ENCODE measurements at places on chromosomes 1 and 21.
A peak's percentile ranks its signal among the peaks of the same experiment; 100 is the strongest.

GRCh38 chr21:35007348-35007747 is 41.8 kb downstream of the RUNX1 start:
- DNase-seq, result no peak

DNA sequence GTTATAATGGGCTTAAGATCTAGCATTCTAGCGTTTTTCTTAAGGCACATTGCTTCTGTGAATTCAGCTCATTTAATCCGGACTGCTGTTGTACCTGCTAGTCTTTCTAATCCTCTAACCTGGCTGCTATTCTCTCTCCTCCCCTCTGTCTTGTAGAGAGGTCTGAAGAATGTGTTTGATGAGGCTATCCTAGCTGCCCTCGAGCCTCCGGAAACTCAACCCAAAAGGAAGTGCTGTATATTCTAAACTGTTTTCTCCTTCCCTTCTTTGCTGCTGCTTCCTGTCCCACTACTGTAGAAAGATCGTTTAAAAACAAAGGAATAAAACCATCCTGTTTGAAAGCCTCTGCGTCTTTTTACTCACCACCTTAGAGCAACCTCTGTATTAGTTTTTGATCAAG is 37.3 kb downstream of the CDC42 start:
- no peak for DNase-seq

- no peak for DNase-seq
Measured at GRCh38 chr1:216807696-216808095, 84.5 kb upstream of the ESRRG start.

- DNase-seq, result no peak
Measured at GRCh38 chr1:182795563-182796228, 6.1 kb downstream of the NPL start.

DNA sequence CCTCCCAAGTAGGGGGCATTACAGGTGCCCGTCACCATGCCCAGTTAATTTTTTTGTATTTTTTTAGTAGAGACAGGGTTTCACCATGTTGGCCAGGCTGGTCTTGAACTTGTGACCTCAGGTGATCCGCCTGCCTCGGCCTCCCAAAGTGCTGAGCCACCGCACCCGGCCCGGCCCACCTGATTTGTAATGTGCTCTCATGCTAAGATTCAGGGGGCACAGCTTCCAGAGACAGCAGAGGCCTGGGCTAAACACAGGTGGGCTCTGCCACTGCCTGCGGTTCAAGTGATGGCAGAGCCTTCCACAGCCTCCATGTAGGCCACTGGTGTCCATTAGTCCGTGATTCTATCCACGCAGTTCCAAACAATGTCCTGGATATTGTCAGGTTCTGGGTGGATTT is 98.4 kb downstream of the PDE9A start:
- no peak for DNase-seq

DNA sequence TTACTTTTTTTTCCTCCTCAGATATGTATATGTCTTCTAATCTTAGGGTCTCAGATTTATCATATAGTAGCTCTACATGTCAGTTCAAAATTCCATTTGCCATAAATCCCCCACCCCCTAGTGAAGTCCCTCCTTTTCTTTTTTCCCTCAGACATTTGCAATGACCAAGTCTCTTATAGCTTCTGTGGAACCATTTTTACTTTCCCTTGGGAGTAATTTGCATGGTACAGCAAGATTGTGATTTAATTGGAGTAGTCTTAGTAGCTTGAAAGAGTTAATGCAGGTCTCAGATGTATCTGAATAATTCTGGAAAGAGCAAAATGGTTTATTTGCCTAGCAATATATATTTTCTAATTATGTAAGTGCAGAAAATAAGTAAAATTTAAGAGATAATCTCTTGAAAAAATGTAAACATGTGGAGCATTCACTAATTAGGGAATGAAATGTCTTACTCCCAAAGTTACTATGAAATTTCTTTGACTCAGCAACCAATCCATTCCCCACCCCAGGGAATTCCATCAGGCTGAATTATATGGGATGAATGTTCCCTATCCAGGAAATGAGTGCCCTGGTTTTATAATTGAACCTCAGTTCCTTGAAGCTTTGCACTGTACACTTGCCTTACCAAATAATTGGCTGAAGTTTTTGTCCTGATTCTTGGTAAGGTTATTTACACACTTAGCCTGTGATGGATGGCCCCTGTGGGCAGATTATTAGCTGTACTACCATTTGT is 267.0 kb downstream of the DNM3 start:
- DNase-seq, result no peak

- DNase-seq, result no peak
Measured at GRCh38 chr1:246651012-246651695, 73.1 kb upstream of the SCCPDH start.

DNA sequence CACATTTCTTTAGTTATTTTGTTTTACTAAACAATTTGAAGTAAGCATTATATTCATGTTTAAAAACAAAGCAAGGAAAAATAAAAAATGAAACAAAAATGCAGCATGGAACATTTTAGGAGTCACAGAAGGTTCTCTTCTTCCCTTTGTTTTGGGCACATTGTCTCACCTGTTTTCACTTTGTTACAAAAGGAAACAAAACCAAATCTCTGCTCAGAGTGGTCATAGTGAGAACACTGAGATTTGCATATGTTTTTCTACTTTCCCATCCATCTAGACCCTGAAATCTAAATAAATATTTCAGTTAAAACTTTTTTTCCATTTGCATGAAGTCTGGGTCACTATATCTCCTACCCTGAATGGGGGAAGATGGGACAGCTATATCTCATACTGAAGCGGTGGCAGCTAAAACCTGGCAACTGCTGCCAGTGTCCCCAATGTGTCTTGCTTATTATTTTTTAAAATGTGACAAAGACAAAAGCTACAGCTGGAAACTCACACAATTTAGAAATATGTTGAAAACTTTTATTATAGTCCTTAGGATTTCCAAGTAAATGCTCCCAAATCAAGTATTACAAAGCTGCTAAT is 3.5 kb downstream of the EXOC8 start:
- no peak for DNase-seq

GRCh38 chr21:33974513-33975468 is 59.2 kb upstream of the ATP5PO start:
- no peak for DNase-seq

DNA sequence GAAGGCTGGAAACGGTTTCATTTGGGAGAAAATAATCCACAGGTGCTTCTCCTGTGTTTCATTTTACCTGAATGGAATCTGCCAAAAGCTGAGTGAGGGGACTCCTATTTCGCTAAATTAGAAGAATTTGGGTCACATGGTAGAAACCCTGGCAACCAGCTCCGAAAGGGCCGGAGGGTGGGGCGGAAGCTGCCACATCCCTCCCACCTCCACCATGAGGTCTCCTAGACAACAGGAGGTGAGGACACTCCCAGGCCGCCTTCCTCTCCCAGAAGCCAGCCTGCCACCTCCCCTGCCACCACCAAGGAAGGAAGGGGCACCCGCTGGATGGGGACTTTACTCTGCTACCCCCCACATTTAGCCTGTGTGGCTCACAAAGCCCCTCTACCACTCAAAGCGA is 199.9 kb upstream of the ZC3H12A start:
- no peak for DNase-seq

DNA sequence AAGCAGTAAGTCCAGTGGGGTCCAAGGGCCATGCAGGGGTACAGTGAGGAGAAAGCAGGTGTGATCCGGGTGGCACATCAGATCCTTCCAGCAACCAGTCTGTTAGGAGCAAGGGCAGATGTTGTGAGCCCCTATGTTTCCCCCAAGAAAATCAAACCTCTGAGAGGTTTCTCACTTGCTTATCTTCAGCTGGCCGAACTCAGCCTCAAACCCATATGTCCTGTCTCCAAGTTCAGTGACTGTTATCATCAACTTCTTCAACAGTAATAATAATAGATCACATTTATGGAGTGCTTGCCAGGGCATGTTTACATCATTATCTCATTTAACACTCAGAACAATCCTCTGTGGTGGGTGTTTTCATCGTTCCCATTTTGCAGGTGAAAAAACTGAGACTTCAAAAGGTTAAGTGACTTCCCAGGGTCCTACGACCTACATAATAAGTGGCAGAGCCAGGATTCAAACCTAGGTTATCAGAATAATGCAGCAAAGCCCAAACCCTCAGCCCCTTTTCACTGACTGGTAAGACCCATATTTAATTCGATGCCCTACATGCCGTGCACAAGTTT is 3.3 kb downstream of the CAPN2 start:
- DNase-seq, result no peak

DNA sequence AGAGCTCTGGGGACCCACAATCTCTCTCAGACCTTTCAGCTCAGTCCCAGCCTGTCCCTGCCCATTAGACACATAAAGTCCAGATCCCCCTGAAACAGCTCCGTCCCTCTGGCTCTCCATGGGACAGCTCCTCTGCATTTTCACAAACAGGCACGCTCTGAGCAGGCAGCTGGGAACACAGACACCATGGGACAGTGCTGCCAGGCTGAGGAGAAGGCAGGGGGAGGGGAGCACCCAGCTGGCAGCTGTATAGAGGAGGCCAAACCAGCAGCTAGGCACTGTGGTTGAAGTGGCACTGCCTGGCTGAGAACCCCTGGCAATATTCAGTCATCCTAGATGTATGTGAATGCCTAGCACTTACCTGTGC is 2.0 kb downstream of the TMEM63A start:
- no peak for DNase-seq

GRCh38 chr1:224579526-224579925 is 36.6 kb upstream of the CNIH3 start:
- no peak for DNase-seq

DNA sequence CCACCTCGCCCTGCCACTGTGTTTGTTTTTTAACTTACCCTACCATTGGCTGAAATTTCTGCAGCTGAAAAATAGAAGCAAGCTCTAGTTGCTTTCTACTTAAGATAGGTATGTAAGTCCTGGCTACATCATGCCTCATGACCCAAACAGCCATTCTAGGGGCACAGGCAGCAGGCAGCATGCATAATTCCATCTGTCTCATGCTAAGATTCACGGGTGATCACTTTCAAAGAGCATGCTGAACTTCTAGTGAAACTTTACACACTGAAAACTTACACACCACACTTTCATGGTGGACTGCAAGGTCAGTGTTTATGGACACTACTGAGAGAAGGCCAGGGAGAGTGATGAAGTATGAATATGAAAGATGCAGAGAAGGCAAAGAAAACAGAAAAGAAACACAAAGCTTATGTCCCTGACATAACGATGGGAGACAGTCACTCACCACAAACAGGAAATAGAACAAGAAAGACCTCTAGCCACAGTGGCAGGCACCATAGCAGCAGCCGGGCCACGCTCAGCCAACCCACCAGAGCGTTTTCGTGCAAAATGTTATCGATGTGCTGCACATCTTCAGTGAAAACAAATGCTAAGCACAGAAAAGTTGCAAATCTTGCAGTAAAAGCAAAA is 102.3 kb upstream of the TIAM1 start:
- DNase-seq, result no peak

DNA sequence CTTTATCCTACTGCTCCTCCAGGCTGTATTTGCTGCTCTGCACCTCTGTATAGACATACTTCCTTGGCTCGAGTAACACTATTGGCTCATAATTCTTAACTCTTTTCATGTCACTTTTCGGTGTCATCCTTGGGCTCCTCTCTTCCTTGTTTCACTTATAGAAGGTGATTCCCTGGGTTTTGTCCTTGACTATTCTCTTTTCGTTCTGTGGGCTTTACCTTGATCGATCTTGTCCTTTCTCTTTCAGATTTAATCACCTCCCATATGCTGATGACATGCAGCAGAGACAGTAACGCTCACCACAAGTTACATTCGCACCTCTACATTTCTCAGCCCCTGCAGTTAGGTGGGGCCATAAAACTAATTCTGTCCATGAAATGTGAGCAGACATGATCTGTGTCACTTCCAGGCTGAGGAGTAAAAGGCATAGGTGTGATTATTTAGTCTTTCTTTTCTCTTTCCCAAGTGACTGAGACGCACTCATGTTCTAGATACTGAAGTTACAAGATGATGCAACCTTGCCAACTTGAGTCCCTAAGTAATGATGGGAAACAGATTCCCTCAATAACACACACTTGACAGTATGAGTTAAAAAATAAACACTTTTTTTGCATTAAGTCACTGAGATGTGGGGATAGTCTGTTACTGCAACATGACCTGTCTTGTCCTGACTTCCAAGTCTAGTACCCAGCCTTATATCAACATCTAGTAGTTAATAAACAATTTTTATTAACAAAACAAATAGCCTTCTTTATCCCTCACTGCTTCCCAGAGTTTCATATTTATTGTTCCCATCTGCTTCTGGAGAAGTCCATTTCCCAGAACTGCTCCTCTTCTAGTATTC is 49.9 kb upstream of the HAO2 start:
- DNase-seq, result no peak

DNA sequence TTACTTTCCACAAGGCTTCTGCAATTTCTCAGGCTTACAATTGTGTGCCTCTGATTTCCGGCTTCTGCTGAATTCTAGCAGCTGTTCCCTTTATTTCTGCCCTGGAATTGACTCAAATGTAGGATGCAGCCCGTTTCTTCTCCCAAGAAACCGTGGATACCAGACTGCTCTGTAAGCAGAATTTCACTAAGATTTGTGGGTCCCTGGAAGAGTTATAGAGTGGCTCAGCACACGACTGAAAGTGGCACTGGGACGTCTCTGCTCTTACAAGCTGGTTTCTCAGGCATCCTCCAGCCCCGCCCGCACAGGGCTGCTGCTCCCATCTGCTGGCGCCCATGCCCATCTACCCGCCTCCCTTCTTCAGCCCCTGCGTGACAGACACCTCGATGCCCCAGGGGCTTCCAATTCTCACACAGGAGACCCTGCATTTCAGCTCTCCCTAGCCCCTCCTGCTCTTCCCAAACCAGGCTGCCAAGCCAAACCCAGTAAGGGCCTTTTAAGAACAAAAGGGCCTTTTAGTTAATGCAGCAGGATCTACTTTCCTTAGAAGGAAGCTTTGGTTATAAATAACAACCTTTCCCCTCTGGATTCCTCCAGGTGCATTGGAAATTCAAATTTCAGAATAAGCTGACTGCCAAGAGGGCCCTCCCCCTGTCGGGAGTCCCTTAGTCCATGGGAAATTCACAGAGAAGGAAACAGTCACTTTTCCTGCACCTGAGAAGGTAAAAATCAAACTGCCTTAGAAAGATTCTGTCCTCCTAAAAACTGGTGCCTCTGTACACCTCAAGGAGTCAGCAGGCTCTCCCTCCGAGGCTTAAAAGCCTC is 45.4 kb upstream of the TENT5B start:
- no peak for DNase-seq

GRCh38 chr1:164325786-164326185 is 233.2 kb upstream of the PBX1 start:
- DNase-seq, result no peak

DNA sequence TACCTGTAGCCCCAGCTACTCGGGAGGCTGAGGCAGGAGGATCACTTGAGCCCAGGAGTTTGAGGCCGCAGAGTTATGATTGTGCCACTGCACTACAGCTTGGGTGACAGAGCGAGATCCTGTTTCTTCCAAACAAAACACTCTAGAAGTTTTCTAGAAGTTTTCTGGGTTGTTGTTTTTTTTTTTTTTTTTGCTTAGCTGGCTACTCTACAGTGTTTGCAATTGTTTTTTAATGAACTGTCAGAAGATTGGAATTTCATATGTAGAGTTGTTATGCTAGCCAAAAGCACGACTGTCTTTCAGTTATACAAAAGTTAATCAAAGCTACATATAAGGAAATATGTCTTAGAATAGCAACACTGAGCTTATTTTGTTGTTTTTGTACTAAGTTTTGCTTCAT is 30.9 kb upstream of the NEXN start:
- DNase-seq, result no peak

- DNase-seq, result no peak
Measured at GRCh38 chr1:59730302-59730701, 84.4 kb upstream of the HOOK1 start.

GRCh38 chr1:12439073-12439472 is 178.9 kb downstream of the DHRS3 start:
- no peak for DNase-seq

- DNase-seq, result peak; percentile 15
Measured at GRCh38 chr1:228530951-228531731, 44.0 kb downstream of the RNF187 start.

GRCh38 chr1:41661428-41662060 is 177.1 kb upstream of the EDN2 start:
- DNase-seq, result peak; percentile 72
